Umbilical cord (tissue), 2 donors: ENCODE measurements at places on chromosomes 2 and 18. TPM values are rescaled to one million over a fixed set of nuclear protein-coding genes. Genes with fewer than 3 reads are reported as not detected.
A peak's percentile ranks its signal among the peaks of the same experiment; 100 is the strongest.

GRCh38 chr2:187547353-187547979, 6.8 kb downstream of the TFPI start:
- DNase-seq: peak; percentile 72

- DNase-seq: no peak
Measured at GRCh38 chr2:212288308-212288707, 250.3 kb downstream of the ERBB4 start.

DNA sequence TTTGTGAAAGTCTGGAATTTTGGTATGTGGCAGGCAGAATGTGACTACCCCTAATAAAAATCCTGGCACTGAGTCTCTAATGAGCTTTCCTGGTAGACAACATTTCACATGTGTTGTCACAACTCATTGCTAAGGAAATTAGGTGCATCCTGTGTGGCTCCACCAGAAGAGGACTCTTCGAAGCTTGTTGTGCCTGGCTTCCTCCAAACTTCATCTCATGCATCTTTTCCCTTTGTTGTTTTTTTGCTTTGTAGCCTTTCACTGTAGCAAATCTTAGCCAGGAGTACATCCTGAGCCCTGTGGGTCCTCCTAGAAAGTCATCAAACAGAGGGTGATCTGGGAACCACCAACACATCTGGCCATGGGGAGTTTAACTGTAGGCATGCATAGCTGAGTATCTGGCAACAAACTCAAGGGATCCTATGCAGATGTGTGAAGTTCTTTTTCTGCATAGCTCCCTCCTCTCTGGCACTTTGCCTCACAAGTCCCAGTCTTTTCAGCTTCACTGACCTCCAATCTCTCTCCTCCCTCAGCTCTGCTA, 42.1 kb upstream of the SERTAD2 start:
- no peak for DNase-seq

GRCh38 chr2:141075753-141076152, 1055.1 kb downstream of the LRP1B start:
- DNase-seq: no peak

The GNAL gene
- 2.9 TPM for total RNA-seq

The ASIC4 gene
- total RNA-seq: 0.96 TPM

GRCh38 chr2:47265158-47265557, 110.0 kb upstream of the STPG4 start:
- no peak for DNase-seq

The SCN7A gene
- total RNA-seq: 2.6 TPM

The IL36A gene
- total RNA-seq: not detected

The ALPI gene
- total RNA-seq: 2.9 TPM

- no peak for DNase-seq
Measured at GRCh38 chr2:119366161-119366648, 429 bp downstream of the C2orf76 start.

DNA sequence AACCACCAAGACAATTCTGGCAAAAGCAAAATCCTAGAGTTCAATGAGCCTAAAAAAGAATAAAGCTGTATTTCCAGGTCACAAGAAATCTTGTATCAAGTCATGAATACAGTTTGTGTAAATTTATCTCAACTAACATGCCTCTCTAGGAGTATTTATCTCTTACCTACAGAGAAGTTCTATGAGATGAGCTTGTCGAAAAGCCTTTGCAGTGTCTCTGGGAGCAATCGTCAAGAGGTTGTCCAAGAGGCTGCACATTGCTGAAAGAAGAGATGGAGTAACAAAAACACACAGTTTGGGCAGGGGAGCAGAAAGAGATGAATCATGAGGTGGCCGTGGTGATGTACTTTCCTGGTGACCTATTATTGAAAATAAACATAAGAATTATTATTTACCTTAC, 112.0 kb upstream of the CD226 start:
- DNase-seq: no peak

DNA sequence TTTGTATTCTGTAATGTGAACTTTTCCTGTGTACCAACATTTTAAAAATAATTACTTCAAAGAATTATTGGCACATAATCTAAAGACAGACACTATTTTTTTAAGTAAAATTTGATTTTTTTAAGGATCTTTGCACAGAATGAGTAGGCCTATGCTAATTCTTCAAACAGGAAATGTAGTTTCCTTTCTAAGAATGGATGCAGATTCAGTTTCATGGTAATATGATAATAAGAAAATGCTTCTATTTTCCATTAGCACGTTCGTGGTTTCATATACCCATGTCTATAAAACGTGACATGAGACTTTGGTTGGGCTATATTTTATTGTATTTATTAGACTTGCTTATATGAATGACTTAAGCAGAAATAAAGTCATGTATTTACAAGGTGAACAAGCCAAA, 191.8 kb upstream of the RBBP8 start:
- no peak for DNase-seq

DNA sequence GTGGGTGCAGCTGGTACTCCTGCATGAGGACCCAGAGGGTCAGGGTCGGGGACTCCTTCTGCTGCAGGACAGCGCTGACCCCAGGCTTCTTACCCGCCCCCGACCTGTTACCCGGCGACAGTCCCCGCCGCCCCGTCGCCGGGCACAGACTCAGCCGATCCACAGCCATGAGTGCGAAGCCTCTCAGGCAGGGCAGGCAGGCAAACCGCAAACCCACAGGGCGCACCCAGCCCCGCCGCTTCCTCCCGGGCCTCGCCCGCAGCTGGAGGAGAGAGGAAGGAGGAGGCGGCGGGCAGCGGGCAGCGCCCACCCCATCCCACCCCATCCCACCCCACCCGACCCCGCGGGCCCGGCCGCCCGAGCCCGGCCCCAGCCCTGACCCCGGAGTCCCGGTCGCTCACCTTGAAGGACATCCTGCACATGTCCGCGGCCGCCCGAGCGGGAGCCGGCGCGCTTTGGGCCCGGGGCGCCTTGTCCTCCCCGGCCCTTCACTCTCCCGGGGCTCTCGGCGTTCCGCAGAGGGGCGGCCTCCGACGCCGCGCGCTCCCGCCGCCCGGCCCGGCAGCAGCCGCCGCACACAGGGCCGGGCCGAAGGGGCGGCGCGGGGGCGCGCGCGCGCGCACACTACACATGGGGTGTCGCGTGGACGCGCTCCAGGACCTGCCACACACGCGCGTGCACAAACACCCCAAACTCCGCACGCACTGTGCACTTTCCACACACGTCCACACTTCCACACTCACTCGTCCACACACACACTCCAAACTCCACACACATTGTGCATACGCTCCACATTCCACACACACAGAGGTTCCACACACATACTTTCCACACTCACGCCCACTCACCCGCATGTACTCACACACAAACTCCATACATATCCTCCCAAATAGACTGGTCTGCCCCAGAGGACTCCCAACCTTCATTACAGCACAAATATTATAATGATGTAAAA, at the start of gene ANKRD29:
Gene ANKRD29 (minus strand): TSS at position 603 of the 955 bp plus-strand sequence. CDS start 181 bp downstream, at position 422.
- peak; percentile 7 for DNase-seq

DNA sequence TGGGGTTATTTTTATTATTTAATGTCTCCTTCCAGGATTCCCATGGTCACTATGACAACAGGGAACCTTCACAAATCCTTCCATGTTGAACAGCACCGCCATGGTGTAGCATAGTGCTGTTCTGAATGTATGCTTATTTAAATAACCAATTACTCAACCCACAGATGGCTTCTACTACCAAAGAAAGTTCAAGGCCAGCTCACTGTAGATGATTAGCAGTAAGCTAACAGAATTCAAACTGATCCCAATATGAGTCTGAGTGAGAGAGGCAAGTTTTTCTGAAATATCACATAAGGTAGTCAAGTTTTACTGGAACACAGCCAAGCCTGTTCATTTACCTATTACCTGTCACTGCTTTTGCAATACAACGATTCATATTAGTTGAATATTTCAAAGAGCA, 51.2 kb downstream of the CLASP1 start:
- no peak for DNase-seq

The IL1F10 gene
- 0.72 TPM for total RNA-seq

GRCh38 chr2:86487062-86487461, 45.9 kb downstream of the KDM3A start:
- no peak for DNase-seq

- no peak for DNase-seq
Measured at GRCh38 chr2:136118819-136119716, 1.1 kb upstream of the CXCR4 start.

- peak; percentile 70 for DNase-seq
Measured at GRCh38 chr18:574865-575645, 5.1 kb upstream of the CETN1 start.

- no peak for DNase-seq
Measured at GRCh38 chr2:122378521-122378920, 623.1 kb downstream of the TSN start.

DNA sequence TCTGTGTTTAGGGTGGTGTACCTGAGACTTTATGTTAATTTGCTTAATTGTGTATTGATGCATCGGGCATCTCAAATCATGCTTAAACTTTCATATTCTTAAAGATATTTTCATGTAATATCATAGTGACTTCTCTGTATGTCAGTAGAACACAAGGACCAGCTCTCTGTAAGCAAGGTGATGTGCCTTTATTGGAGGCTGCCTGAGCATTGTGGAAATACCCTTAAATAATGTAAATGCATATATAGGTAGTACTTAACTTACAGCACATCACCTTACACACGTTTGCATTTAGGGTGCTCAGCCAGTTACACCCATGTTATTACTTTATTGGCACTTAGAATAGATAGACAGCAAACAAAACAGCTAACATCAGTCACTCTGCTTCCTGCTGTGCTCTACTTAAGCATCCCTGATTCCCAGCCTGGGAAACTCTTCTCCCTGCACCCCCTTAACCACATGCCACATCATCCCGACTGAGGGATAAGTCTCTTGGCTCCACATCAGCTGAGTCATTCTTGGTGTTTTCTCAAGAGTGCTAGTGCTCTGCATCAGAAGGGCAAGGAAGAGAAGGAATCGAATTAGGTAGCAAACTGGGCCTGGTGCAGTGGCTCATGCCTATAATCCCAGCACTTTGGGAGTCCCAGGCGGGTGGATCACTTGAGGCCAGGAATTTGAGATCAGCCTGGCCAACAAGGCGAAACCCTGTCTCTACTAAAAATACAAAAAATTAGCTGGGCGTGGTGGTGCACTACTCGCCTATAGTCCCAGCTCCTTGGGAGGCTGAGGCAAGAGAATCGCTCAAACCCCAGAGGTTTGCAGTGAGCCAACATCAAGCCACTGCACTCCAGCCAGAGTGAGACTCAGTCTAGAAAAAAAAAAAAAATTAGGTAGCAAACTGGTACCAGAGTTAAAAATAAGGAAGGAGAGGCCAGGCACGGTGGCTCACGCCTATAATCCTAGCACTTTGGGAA, 108.7 kb downstream of the MAP3K20 start:
- DNase-seq: peak; percentile 96

DNA sequence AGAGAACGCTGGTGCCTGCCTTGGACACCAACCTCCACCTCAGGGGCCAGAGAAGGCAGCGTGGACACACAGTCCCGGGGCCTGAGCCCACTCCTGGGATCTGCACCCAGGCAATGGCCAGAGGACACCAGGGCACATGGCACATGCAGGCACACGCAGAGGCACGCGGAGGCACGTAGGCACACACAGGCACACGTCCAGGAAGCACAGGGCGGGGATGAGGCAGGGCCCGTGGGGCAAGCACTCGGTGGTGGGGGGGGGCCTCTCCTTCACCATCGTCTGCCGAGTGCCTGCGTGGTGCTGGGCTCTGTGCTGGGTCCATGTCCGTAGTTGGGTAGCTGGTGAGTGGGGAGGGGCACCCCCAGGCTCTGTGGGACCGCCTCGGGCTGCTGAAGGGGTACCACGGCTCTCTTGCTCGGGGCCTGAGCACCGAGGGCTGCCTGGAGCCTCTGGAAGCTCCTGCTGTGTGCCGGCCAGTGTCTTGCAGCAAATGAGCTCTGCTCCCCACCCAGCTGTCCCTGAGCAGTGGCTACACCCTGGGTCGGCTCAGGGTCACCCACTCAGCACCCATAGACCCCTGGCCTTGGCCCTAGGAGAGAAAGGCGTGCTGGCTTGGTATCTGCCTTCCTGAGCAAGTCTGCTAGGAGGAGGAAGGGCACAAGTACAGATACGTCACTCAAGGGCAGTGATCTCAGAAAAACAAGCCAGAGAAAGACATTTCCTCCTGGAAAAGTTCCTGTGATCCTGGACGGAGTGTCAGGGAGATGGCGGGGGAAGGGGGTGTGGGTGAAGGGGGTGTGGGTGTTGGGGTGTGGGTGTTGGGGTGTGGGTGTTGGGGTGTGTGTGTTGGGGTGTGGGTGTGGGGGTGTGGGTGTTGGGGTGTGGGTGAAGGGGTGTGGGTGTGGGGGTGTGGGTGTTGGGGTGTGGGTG, 26.4 kb downstream of the RTP5 start:
- peak; percentile 28 for DNase-seq

DNA sequence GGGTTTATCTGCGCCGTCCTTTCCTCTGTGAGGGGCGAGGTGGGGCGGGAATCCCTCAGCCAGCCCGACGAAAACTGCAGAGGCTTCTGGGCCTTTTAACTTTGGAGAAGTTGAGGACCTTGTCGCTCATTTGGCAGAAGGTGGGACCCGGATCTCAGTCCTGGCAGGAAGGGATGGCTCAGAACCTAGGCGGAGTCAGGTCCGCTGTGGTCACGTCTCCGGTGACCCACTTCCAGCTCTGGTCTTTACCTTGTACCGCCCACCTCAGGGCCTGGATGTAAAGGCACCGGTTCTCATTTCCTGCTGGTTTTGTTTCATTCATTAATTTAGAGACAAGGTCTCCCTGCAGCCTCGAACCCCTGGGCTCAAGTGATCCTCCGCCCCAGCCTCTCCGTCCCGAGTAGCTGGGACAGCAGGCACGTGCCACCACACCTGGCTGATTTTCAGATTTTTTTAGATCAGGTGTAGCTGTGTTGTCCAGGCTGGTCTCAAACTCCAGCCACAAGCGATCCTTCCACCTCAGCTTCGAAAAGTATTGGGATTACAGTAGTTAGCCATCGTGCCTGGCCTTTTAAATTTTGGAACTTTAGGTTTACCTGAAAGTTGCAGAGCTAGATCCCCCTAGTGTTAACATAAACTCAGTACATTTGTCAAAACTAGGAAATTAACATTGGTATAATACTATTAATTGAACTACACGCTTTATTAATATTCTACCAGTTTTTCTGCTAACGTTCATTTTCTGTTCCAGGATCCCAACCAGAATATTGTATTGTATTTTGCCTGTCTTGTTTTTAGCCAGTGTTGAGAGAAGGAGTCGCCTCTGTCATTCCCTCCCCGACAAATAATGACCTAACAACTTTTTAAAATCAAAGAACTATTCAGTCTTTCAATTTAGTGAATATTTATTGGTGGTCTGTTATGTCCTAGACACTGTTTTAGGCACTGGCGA, 852 bp downstream of the POLI start:
- peak; percentile 68 for DNase-seq
